ENCODE measurements at places on chromosomes 5 and 9. TPM values are rescaled to one million over a fixed set of nuclear protein-coding genes. Genes with fewer than 3 reads are reported as not detected.

ABO gene
- polyA plus RNA-seq = not detected

- DNase-seq = no peak
Observed at GRCh38 chr5:158235159-158235547, 376.2 kb upstream of the CLINT1 start.

GRCh38 chr5:170408226-170408625, 19.1 kb upstream of the KCNMB1 start:
- no peak for DNase-seq

GRCh38 chr5:160685695-160686094, 166.3 kb downstream of the ATP10B start:
- no peak for DNase-seq

GRCh38 chr5:102888483-102888882, 133.4 kb downstream of the PAM start:
- no peak for DNase-seq

- no peak for DNase-seq
Observed at GRCh38 chr5:26518065-26518464, 520.3 kb downstream of the CDH9 start.

All from CD4-positive, CD25-positive, alpha-beta regulatory T cell (primary cell).